Heart left ventricle (tissue), 16 donors: ENCODE measurements at places on chromosomes 5 and 9. TPM values are rescaled to one million over a fixed set of nuclear protein-coding genes. Genes with fewer than 3 reads are reported as not detected.

- H3K27me3 ChIP-seq: no peaks in the 10 kb centered on the region
- H3K36me3 ChIP-seq: no peaks in the 10 kb centered on the region
- no peak overlapping the region for H3K27ac ChIP-seq
- no peaks in the 10 kb centered on the region for H3K4me1 ChIP-seq
- DNase-seq: no peak
- H3K4me3 ChIP-seq: no peak overlapping the region
These were observed 818.5 kb upstream of the SEMA6A start for GRCh38 chr5:117393125-117393524.

DNA sequence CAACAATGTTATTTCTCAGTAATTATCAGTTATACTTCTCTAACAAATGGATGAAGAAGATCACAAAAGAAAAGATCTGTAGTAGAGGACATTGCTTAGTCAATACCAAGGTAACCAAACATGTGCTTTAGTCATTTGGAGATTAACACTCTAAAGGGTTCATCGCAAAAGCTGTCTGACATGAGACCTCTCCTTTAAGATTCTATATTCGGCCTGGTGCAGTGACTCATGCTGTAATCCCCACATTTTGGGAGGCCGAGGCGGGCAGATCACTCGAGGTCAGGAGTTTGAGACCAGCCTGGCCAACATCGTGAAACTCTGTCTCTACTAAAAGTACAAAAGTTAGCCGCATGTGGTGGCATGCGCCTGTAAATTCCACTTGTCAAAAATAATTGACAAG lies 18.3 kb upstream of the CKMT2 start:
- no peak for DNase-seq
- no peaks in the 10 kb centered on the region for H3K36me3 ChIP-seq
- no peaks in the 10 kb centered on the region for H3K27me3 ChIP-seq
- H3K4me3 ChIP-seq: no peak overlapping the region
- H3K27ac ChIP-seq: no peak overlapping the region

DNA sequence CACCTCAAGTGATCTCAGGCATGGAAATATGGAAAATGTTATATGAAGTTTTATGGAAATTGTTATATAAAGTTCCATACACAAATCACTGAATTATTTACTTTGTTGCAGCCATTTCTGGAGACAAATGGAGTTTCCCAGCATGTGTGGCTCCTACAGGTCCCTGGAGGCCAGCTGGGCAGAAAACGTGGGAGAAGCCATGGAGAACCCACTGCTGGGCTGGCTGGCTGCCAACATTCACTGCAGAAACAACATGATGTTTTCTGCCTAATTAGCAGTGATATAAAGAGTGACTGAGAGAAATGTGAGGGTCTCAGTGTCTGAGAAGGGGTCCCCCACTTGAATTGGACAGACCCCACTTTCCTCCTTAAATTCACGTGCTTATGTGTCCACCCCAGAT lies 208.8 kb upstream of the IRX2 start:
- no peak overlapping the region for H3K27ac ChIP-seq
- H3K27me3 ChIP-seq: no peaks in the 10 kb centered on the region
- no peak overlapping the region for H3K4me3 ChIP-seq

DNA sequence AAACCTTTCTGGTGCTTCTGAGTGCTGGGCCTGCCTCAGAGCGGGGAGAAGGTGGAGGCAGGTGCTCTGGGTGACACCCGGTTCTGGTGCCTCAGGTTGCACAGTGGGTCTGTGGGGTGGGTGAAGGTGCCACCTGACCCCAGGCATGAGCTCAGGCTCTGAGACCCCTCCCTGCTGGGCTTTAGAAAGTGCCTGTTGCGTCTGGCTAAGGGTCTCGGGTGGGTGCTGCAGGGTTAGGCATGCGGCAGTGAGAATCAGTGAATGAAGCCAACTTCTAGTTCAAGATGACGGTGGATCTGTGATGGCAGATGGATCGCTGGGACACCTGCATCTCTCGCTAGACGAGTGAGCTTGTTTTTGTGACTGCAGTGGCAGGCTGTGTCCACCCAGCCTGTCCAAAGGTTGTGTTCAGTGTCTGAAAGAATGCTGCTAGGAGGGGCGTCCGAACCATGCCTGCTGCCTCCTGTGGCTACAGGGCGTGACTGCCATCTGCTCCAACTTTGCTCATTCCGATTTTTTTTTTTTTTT lies 5.0 kb downstream of the SQSTM1 start:
- no peak overlapping the region for H3K4me3 ChIP-seq
- no peak for DNase-seq
- peaks cover 88% of the 10 kb centered on the region for H3K36me3 ChIP-seq
- no peak overlapping the region for H3K27ac ChIP-seq
- H3K4me1 ChIP-seq: peaks cover 65% of the 10 kb centered on the region
- H3K27me3 ChIP-seq: no peaks in the 10 kb centered on the region

- H3K27ac ChIP-seq: peak overlapping the region; percentile 75
- no peaks in the 10 kb centered on the region for H3K4me1 ChIP-seq
- peak; percentile 77 for DNase-seq
- H3K27me3 ChIP-seq: no peaks in the 10 kb centered on the region
These were observed 53.0 kb downstream of the CDC14B start for GRCh38 chr9:96566498-96567202.

DNA sequence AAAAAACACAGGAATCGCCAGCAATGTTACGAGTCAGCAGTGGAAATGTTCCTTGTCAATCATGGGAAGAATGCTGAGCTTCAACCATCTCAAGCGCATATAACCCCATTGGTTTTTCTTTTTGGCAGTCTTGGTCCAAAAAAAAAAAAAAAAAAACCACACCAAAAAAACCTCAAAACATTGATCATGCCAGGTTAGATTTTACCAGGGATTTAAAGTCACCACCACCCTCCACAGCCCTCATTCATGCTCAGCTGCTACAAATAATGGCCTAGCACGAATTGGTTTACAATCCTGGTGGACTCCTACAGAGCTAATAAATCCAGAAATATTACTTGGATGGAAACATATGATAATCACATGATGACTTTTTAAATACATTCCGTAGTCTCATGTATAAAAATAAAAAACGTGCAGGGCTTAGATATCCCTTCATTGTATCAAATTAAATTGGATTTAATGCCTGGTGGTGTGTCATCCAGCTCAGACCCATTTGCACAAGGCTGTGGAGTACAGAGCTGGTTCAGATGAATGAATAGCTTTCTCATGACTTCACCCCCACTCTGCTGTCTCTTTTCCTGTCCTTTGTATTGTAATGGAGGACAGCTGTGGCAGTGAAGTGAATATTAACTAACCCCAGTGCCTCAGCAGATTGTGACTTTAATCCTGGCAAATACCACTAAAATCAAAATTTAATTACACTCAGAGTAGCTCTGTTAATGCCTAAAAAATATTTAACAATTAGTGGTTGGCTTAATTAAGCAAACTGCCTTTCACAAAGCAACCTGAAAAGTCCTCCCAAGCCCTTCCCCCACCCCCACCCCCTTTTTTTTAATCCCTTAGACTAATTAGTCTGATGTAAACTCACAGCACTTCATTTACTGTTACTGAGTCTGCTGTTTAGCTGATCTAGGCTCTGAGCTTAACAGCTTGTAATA lies 626.5 kb upstream of the ZNF608 start:
- DNase-seq: no peak
- no peak overlapping the region for H3K4me3 ChIP-seq
- H3K4me1 ChIP-seq: no peaks in the 10 kb centered on the region

GRCh38 chr9:31124389-31124788 lies 1260.1 kb upstream of the ACO1 start:
- no peak overlapping the region for H3K27ac ChIP-seq
- no peaks in the 10 kb centered on the region for H3K27me3 ChIP-seq

DNA sequence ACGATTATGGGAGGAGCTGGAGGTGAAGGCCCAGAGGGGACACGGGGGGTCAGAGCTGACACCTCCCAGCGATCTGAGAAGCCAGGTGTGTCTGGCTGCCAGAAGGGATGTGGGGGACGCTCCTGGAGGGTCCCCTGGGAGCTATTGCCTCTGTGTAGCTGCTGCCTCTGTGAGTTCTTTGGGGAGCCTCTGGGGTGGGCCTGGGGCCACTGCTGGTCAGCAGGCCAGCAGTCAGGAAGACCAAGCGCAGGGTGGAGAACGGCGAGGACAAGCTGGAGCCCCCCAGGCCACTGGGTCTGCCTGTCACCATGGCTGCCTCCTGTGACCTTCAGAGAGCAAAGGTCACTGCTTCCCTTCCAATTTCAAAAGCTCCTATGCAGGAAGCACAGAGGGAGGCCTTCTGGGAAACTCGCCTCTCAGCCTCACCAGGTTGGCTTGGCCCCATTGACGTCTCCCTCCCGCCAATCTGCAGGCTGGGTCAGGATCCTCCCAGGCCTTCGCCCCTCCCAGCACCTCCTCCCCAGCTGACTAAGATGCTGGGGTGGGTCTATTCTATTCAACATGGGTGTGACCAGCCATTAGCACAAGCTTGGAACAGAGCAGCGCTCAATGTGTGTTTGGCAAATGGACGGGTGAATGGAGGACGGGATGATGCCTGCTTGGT lies 126.4 kb downstream of the GAPVD1 start:
- no peaks in the 10 kb centered on the region for H3K36me3 ChIP-seq
- H3K27ac ChIP-seq: no peak overlapping the region
- no peaks in the 10 kb centered on the region for H3K4me1 ChIP-seq
- no peak for DNase-seq

GRCh38 chr5:51072937-51073336 lies 310.3 kb upstream of the ISL1 start:
- H3K27me3 ChIP-seq: no peaks in the 10 kb centered on the region
- H3K4me3 ChIP-seq: no peak overlapping the region
- H3K4me1 ChIP-seq: no peaks in the 10 kb centered on the region
- no peak overlapping the region for H3K27ac ChIP-seq
- no peaks in the 10 kb centered on the region for H3K36me3 ChIP-seq
- DNase-seq: no peak

- H3K4me3 ChIP-seq: no peak overlapping the region
- no peaks in the 10 kb centered on the region for H3K27me3 ChIP-seq
- H3K36me3 ChIP-seq: peaks cover 6% of the 10 kb centered on the region
- peaks cover 14% of the 10 kb centered on the region for H3K4me1 ChIP-seq
These were observed 72.0 kb downstream of the SEMA6A start for GRCh38 chr5:116502616-116503015.

- H3K27ac ChIP-seq: no peak overlapping the region
- H3K4me1 ChIP-seq: no peaks in the 10 kb centered on the region
- no peaks in the 10 kb centered on the region for H3K27me3 ChIP-seq
- H3K36me3 ChIP-seq: no peaks in the 10 kb centered on the region
- no peak for DNase-seq
- H3K4me3 ChIP-seq: no peak overlapping the region
These were observed 81.7 kb upstream of the RUFY1 start for GRCh38 chr5:179468696-179469095.

DNA sequence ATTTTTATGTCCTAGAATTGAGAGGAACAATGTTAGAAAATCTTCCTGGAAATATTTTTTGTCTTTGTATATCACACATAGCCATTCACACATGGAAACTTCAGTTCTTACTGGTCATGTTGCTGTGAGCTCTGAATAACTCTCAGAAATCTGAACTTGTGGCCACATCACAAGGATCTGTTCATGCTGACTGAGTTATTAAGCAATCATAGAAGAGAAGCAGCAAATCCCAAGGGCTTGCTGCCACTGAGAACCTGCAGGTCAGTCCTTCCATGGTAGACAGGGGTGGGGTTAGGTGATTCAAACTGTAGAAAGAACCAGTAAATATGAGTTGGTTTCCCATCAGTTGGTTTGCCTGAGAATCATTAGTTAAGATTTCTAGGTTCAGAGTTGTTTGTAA lies 27.6 kb downstream of the SGCD start:
- H3K27ac ChIP-seq: no peak overlapping the region
- no peaks in the 10 kb centered on the region for H3K4me1 ChIP-seq
- H3K27me3 ChIP-seq: no peaks in the 10 kb centered on the region
- H3K4me3 ChIP-seq: no peak overlapping the region
- H3K36me3 ChIP-seq: peaks cover 19% of the 10 kb centered on the region

DNA sequence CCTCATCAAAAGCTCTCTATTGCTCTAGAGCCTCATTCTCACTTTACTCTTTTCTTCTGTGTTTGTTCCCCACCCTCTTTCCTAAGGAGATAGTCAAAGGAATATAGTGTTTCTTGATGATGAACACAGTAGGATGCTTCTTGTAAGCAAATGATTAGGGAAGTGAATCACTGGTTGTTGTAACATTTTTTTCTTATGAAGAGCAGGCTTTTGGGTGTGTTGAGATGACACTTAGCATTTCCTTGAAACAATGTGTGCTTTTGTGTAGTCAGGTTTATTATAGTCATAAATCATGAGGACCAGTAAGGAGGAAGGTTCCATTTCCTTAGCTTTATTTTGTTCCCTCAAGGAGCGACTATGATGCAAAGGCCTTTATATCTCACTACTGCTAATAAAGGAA lies 1991.3 kb upstream of the C9orf72 start:
- H3K27ac ChIP-seq: no peak overlapping the region
- H3K27me3 ChIP-seq: no peaks in the 10 kb centered on the region
- H3K4me1 ChIP-seq: no peaks in the 10 kb centered on the region

GRCh38 chr9:7844242-7844641 lies 44.7 kb upstream of the DMAC1 start:
- no peaks in the 10 kb centered on the region for H3K36me3 ChIP-seq
- no peaks in the 10 kb centered on the region for H3K4me1 ChIP-seq
- DNase-seq: no peak

GRCh38 chr5:142692321-142692894 lies 6.5 kb upstream of the FGF1 start:
- no peak overlapping the region for H3K4me3 ChIP-seq
- H3K27me3 ChIP-seq: no peaks in the 10 kb centered on the region
- H3K36me3 ChIP-seq: no peaks in the 10 kb centered on the region
- H3K4me1 ChIP-seq: peaks cover 26% of the 10 kb centered on the region

DNA sequence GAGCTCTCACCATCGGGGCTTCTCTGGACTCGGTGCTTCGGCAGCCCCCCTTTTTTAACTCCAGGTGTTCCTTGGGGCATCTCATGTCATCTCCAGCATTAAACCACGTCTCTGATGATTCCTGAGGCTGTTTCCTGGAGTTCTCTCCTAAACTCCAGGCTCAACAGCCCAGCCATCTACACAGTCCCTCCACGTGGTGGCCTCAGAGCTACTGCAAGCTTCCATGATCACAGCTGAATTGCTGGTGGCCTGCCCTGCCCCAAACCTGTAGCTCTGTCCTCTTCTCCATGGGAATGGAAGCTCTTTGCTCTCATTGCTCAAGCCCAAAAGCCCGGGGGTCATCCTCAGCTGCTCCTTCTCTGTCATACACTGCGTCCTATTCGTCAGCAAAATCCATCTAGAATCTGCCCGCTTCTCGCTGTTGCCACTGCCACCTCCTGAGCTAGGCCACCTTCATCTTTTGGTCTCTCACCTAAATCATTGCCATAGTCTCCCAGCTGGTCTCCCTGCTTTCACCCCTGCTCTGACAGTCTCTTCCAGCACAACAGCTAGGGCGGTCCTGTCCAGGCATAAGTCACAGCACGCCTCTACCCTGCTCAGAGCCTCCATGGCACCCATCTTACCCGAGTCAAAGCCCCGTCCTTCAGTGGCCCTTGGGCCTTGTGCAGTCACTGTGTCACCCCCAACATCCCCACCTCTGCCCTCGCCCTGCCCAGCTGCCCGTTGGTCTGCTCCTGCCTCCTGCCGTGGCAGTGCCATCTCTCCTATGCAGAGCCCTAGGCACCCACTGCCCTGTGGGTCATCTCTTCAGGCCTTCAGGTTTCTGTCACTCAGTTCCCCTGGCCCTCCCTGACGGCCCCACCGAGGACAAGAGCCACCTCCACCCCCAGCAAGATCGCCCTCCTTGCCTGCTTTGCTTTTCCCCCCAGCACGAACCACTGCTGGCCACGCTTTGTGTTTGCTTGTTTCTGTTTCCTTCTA lies 6.4 kb downstream of the B4GALT7 start:
- H3K4me1 ChIP-seq: peaks cover under 1% of the 10 kb centered on the region
- peaks cover 19% of the 10 kb centered on the region for H3K36me3 ChIP-seq
- H3K27me3 ChIP-seq: no peaks in the 10 kb centered on the region
- DNase-seq: no peak
- no peak overlapping the region for H3K4me3 ChIP-seq

The SNCB gene
- total RNA-seq: not detected

The NKD2 gene
- total RNA-seq: 0.56 TPM

The TAF1L gene
- total RNA-seq: not detected

The CENPK gene
- 0.79 TPM for total RNA-seq

The SPATA6L gene
- total RNA-seq: 0.53 TPM

The ZFP2 gene
- 1.2 TPM for total RNA-seq
